ENCODE measurements at places on chromosomes 7 and 10. TPM values are rescaled to one million over a fixed set of nuclear protein-coding genes. Genes with fewer than 3 reads are reported as not detected.
A peak's percentile ranks its signal among the peaks of the same experiment; 100 is the strongest.

MRLN gene
- total RNA-seq, result not detected

CYP26C1 gene
- total RNA-seq, result 0.09 TPM

EFCAB10 gene
- total RNA-seq, result not detected

- DNase-seq, result peak; percentile 36
Observed at GRCh38 chr7:30920584-30921539, 9.2 kb downstream of the AQP1 start.

- DNase-seq, result peak; percentile 27
Observed at GRCh38 chr7:123797673-123798531, 47.1 kb upstream of the HYAL4 start.

GRCh38 chr7:153433223-153433622 lies 619.0 kb upstream of the DPP6 start:
- DNase-seq, result no peak

DNA sequence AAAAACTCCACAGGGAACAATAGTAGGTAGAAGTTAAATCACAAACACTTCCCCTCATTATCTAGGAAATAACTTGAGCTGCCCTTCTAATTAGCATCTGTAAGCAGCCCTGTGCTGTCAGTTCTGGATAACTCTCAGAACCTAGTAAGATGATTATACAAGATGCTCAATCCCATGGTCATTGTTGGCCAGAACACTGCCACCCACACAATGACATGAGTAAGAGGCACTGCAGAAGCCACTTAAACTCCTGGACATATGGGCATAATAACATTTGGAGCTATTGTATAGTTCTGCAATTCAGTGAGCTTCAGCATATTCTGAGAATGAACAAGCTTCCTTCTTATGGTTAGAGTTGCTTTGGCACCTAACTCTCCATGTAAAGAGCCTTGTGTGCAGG lies 153.8 kb downstream of the PLPP4 start:
- DNase-seq, result no peak

GRCh38 chr7:122198581-122198980 lies 54.5 kb upstream of the AASS start:
- DNase-seq, result no peak

GRCh38 chr10:59991661-59992060 lies 85.3 kb upstream of the CCDC6 start:
- peak; percentile 28 for DNase-seq

Measured in pancreas (tissue), 10 donors.